NCI-H2107 (cell line): ENCODE measurements at places on chromosomes 11 and 22.

DNA sequence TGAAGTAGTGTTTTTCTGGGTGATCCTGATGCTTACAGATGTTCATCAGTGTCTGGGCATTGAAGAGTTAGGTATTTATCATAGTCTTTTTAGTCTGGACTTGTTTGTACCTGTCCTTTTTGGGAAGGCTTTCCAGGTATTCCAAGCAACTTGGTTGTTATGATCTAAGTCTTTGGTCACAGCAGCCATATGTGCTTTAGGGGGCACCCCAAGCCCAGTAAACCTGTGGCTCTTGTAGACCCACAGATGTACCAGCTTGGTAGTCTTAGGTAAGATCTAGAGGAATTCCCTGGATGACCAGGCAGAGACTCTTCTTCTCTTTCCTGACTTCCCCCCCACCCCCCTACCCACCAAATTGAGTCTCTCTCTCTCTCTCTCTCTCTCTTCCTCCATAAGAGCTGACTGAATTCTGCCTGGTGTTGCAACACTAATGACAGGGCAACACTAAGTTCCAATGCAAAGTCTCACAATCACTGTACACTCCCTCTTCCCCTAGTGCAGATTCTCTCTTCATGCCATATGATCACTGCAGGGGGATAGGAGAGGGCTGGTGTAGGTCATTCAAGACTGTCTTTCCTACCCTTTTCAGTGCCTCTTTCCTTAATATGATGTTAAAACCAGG lies 24.5 kb upstream of the MMP8 start:
- DNase-seq, result no peak

- no peak for DNase-seq
These were observed 18.5 kb upstream of the OR4A16 start for GRCh38 chr11:55324500-55324899.

DNA sequence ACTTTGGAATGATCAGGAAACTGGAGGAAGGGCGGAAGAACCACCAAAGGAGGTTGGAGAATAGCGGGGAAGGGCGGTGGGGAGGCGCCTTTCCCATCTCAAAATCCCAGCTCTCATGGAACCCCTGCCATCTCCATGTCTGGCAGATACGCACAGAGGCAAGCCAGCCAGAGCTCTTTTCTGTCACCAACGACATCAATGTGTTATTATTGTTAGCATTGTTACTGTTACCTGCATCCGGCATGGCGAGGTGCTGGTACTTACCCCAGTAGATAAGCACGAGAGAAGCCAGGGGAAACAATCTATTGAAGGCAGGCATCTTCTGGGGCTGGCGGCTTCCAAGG lies 969 bp downstream of the SCN3B start:
- DNase-seq, result no peak

- DNase-seq, result no peak
These were observed 29.3 kb upstream of the MUC5B start for GRCh38 chr11:1193326-1194230.

DNA sequence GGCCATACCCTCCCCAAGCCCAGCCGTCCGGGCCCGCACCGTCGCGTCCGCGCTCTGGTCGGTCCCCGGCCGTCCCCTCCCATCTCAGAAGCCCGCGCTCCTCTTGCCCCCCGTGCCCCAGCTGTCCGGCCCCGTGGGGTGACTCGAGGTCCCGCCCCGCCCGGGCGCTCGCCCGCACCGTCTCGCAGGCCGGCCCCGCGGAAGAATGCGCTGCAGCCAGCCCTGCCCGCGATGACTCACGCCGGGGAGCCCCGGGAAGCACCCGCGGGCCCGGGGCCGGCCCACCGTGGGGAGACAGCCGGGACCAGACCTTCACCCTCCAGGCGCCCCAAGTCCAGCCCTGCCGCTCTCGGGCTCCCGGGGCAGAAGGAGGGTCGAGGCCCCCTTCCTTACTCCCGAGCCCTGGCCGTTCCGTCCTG lies 320 bp upstream of the PHLDA2 start:
- DNase-seq, result no peak

DNA sequence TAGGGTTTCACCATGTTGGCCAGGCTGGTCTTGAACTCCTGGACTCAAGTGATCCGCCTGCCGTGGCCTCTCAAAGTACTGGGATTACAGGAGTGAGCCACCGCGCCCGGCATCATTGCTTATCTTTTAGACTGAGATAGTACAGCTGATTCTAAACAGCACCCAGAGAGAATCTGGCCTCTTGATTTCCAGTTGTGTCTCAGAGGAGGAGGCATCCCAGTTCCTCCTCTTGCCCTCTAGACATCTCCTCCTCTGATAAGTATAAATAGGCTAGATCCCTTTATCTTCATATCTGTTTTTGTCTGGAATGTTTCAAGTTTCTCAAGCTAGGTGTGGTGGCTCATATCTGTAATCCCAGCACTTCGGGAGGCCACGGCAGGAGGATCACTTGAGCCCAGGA lies 7.0 kb downstream of the MARK2 start:
- DNase-seq, result no peak

DNA sequence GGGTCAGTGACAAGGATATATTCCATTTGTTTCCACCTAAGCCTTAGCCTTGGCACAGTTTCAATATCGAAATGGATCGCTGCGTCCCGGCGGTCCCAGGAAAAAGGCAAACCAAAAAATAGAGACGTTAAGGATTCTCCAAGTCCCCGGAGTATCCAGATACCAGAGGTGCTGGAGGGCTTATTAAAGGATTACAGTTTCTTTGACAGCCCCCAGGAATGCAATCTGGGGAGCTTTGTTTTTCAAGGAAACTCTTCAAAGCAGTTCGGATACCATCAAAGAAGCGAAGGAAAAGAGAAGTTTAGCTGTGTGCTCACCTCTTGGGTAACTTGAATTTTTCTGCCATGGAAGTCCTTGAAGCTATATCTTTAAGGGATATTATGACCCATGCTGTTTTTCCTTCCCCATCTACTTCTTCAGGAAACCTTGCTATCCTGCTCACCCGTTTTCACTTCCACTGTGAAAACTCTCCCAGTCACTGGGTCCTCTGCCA lies 600 bp upstream of the GPR83 start:
- DNase-seq, result no peak

DNA sequence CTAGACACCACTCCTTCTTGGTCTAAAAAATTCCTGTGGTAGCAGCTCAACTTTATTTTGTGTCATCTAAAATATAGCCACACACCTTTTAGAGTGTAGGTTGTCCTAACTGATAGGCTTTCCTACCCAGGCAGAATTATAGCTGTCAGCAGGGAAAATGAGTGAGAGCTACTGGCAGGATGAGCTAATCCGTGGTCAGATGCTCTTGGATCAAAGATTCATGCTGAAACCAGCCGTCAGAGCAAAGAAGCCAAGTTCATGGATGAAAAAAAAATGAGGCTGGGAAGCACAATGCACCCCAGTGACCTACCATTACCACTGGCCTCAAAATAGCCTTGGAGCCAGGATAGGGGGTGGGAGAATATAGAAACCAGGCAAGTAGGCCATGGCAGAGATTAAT lies 113.1 kb upstream of the BLID start:
- no peak for DNase-seq

DNA sequence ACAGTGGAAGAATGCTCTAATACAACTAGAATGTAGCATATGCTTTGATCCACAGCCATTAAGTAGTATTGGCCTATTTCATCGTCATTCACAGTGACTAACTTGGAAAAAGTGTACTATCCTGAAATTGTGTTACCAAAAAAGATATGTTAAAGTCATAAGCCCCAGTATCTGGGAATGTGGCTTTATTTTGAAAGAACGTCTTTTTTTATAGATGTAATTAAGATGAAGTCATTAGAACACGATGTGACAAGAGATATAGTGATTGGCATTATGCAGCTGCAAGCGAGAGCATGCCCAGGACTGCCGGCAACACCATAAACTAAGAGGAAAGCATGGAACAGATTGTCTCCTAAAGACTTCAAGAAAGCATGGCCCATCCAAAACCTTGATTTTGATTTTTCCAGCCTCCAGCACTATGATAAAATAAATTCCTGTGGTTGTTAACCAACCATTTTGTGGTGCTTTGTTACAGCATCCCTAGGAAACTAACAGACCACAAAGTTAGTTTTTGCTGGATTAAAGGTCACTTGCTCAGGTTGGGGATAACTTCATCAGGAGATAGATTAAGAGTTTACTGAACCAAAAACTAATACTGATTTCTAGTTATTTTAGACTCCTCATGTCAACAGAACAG lies 870.6 kb upstream of the LRRC4C start:
- DNase-seq, result no peak

GRCh38 chr11:81979448-81979847 lies 754.2 kb downstream of the FAM181B start:
- no peak for DNase-seq

- DNase-seq, result no peak
These were observed 4.6 kb upstream of the RANGAP1 start for GRCh38 chr22:41290262-41291221.

DNA sequence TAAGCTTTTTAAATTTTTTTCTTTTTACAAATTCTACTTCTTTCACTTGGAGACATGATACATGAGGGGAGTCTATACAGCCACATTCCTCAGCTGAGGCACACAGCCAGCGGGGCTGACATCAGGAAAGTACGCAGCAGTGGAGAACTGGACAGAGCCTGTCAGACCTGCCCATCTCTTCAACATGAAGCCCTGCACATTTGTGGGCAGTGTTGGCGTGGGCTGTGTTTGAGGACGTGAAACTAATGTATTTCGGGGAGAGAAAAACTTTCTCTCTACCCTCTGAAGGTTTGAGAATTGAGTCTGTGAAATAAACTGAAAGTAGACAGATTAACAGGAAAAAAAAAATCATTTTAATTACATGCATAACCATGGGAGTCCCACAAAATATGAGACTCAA lies 84.8 kb upstream of the HTATIP2 start:
- DNase-seq, result no peak

- no peak for DNase-seq
These were observed 175.2 kb downstream of the MAML2 start for GRCh38 chr11:96167787-96168186.

DNA sequence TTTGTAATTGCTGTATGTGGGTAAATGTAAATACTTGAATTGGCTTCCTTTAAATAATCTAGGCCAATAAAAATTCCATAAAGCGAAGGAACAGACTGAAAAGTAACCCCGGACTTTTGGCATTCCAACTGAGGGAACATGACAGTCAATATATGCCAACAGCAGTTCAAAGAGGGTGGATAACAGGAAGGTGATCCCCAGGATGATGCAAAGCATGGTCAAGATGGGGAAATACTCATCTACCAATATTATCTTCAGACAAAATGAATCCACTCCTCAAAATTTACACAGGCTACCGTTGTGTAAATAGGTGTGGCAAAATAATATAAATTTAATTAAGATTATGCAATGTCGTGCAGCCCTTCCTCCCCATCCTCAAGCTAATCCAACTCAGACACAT lies 56.9 kb downstream of the BBOX1 start:
- DNase-seq, result no peak

DNA sequence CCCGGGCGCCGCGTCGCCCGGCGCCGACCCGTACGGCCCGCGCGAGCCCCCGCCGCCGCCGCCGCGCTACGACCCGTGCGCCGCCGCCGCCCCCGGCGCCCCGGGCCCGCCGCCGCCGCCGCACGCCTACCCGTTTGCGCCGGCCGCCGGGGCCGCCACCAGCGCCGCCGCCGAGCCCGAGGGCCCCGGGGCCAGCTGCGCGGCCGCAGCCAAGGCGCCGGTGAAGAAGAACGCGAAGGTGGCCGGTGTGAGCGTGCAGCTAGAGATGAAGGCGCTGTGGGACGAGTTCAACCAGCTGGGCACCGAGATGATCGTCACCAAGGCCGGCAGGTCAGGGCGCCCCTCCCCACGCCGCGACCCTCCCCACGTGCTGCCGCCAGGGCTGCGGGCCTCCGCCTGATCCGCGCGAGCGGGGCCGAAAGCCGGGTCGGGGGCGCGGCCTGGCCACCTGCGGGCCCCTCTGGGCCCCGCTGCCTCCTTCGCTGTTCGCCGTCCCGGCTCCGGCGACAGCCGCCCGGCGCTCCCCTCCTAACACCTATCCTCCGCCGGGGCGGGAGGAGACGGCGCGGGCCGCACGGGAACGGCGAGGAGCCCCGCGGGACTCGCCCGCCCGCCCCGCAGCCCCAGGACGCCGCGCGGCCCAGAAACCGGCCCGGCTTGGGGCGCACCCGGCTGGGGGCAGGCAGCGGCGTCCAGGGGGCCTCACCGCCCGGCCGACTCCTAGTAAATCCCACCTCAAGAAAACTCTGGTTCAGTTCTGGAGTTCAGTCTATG lies 560 bp downstream of the TBX1 start:
- no peak for DNase-seq
